B cell (primary cell): ENCODE measurements at places on chromosomes 6 and 20.

DNA sequence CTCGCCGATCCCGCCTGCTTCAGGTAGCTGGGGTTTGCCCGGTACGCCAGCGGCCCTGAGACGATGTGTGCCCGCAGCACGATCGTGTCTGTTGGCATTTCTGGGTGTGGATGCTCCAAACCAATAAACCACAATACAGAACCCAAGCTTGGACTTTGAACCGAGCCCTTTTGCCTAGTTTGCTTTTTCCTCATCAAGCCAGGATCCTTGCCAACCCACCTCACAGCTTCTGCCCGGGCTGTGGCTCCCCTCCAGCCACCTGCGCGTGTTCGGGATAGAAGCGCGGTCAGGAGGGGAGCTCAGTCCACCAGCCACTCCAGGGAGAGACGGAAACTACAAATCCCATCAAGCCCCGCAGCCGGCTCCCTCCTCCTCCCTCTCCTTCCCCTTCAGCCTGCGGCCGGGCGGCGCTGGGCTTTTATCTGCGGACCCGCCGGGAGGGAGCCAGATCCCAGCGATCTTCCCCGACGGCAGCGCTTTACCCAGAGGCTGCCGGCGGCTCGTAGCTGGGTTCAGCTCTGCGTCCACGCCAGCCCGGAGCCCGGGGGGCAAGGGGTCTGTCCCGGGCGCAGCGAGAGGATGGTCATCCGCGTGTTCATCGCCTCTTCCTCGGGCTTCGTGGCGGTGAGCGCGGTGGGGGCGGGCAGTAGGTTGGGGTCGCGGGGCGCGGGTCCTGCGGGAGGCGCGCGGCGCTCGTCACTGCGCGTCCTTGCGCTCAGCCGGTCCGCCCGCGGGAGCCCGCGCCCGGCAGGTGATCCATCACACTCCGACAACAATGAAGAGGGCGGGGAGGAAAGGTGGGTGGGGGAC is at the start of gene SH3BGRL2:
TSS of gene SH3BGRL2 (plus strand) at position 447 of the 810 bp plus-strand sequence. CDS start at position 580, 133 bp downstream.
- peak; percentile 12 for DNase-seq

- DNase-seq: no peak
These were observed 70.8 kb upstream of the AKIRIN2 start for GRCh38 chr6:87772597-87773530.

GRCh38 chr6:166540631-166541331 is 45.7 kb downstream of the RAMACL start:
- peak; percentile 59 for DNase-seq

GRCh38 chr20:1469925-1470571 is 3.4 kb upstream of the NSFL1C start:
- DNase-seq: peak; percentile 55

DNA sequence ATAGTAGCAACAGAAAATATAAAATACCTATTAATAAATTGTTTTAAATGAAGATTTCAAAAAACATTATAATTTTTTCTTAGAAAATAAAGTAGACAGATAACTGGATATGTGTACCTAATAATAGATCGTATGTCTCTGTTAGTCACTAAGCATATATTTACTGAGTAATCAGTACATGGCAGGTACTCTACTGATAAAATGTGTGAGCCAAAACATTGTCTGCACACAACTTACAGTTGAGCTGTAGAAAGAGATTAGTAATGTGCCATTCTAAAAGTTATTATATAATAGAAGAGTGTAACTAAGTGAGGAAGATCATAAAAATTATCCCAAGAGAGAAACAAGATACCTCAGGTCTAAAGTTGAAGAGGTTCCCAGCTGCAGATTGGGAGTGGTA is 929.9 kb upstream of the EPHA7 start:
- DNase-seq: no peak

DNA sequence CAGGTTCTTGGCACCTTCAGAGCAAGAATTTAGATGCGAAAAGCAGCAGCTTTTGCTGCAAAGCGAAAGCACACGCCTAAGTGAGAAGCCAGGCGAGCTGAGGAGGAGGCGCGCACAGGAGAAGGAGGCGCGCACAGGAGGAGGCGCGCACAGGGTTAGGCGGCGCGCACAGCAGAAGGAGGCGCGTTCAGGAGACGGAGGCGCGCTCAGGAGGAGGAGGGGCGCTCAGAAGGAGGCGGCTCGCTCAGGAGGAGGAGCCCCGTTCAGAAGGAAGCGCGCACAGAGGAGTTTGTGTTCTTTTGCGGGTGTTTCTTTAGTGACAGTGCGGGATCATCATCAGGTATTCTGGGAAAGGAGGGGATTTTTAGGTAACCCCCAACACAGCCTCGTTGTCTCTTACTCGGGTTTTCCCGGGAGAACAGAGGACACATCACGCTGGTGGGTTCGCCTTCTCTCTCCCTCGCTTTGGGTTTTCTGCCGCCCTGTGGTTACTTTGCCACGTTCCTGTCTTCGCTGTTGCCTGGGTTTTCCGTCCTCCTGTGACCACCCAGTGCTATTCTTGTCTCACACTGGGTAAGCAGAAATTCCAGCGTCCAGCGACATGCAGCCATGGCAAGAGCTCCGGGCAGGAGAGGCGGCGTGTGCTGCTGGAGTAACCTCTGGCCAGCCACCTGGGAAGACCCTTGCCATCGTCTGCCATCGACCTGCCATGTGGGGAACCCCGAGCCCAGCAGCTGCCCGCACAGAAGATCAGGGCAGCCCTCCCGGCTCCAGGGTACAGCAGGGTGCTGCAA is 47.0 kb downstream of the WDR27 start:
- peak; percentile 85 for DNase-seq

DNA sequence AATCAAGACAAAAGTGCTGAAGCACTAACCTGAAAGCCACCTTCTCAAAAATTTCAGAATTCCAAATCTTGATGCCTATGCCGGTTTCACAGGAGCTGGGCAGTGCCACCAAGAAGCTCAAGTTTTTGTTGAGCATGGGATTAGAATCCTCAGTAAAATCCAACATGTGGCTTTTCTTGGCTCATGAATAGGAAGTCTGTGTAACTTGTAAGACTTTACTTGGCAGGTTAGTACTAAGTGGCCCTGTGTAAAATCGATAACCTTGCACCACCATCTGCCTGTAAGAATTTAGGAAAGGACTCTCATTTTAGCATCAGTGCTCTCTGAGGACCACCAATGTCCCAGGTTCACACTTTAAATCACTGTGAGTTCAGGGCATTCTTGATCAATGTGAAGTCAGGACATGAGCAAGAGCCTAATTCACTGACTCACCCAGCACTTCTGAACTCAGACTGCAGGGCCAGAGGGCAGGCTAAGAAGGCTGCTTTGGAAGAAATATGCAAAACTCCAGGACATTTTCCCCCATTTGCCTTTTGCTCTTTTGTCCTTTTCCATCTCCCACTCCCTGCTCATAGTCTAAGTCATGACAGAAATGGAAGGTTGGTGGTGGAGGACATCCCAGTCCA is 113.2 kb downstream of the EDN1 start:
- no peak for DNase-seq

GRCh38 chr6:86042214-86042613 is 399.5 kb upstream of the SYNCRIP start:
- DNase-seq: no peak

- no peak for DNase-seq
These were observed 64.8 kb downstream of the PPP1R3G start for GRCh38 chr6:5149891-5150290.

- no peak for DNase-seq
These were observed 88.4 kb downstream of the SULF2 start for GRCh38 chr20:47696856-47697255.

DNA sequence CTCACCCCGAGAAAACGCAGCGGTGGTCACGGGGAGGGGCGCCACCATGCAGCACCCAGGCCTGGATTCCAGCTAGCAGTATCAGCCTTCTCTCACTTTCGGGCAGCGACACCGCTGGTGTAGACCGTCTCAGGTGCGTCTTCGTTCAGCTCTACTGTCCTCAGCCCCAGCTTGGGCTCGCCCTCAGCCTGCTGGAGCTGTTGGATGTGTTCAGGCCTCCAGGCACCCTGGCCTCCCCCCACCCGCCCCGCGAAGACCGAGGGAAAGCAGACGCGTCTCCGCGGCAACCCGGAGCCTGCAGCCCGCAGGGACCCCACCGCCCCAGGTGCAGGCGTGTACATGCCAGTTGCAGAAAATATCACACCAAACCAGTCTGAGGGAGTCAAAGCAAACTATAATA is 60.8 kb upstream of the CARMIL1 start:
- DNase-seq: no peak

GRCh38 chr20:18628330-18628920 is 40.6 kb downstream of the DTD1 start:
- peak; percentile 18 for DNase-seq

- DNase-seq: no peak
These were observed 155.1 kb upstream of the ENPP5 start for GRCh38 chr6:46325561-46326530.

GRCh38 chr6:149153100-149153499 is 164.4 kb upstream of the TAB2 start:
- no peak for DNase-seq

- DNase-seq: no peak
These were observed 112.2 kb downstream of the INSM1 start for GRCh38 chr20:20480126-20480525.

DNA sequence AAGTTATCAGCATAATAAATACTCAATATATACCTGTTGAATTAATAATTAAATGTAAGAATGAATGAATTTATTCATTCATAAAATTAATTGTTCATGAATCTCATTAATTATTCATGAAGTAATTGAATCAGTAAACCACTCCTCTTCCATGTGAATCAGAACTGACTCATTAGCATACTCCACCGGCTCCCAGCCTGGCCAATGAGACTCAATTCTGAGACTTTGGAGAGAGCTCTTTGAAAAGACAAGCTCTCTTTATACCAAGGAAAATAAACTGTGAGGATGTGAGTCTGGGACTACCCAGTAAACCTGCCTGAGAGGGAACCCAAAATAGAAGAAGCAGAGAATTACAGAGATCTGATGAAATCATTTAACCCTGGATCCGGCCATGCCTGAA is 8.4 kb upstream of the SLC2A10 start:
- DNase-seq: no peak

DNA sequence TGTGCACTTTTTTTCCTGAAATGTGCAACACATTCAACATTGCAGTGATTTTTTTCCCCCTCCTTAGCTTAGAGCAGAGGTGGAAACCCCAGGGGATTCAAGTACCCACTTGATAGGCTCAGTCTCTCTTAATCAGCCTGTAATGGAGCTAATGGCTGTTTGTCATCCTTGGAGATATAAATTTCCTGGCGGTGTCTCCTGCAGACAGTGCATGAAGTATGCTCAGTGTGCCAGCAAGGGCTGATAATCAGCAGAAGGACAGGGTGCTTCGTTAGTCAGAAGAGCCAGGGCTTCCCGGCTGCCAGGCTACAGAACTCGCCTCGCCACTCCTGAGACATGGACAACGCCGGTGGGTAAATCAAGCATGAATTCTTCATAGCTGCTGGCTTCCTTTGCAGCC is 69.8 kb upstream of the PHACTR2 start:
- DNase-seq: no peak

GRCh38 chr6:149862922-149863697 is 1.0 kb downstream of the LRP11 start:
- peak; percentile 61 for DNase-seq

DNA sequence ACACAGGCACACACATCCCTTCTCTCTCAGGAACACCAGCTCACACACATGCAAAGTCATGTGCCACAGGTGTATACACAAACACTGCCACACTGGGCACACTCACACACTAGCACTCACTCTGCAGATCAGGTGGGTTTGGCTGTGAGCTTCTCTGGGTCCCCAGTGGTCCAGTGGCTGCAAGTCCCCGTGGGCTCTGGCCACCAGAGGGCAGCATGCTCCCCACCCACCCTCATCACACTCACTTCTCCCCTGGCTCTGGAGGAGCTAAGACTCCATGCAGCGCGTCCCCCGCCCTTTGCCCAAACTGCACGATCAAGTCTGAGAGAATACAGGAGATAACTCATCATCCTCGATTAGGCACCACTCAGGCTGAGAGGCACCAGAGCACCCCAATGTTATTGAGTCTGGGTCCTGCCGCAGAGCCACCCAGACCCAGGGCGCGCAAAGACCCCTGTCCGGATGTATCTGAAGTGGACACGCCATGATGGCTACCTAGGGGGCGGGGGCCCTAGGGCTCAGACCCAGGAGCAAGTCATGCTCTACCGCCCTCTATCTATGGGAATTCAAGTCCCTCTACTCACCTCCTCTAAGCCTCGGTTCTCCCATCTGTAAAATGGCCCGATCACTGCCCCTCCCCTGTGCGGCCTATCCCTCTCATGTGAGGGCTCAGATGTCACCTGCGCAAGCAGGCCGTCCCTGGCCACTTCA is 90.5 kb downstream of the GRM4 start:
- peak; percentile 76 for DNase-seq

- DNase-seq: no peak
These were observed 68.5 kb downstream of the PLEKHG1 start for GRCh38 chr6:150667977-150668716.

DNA sequence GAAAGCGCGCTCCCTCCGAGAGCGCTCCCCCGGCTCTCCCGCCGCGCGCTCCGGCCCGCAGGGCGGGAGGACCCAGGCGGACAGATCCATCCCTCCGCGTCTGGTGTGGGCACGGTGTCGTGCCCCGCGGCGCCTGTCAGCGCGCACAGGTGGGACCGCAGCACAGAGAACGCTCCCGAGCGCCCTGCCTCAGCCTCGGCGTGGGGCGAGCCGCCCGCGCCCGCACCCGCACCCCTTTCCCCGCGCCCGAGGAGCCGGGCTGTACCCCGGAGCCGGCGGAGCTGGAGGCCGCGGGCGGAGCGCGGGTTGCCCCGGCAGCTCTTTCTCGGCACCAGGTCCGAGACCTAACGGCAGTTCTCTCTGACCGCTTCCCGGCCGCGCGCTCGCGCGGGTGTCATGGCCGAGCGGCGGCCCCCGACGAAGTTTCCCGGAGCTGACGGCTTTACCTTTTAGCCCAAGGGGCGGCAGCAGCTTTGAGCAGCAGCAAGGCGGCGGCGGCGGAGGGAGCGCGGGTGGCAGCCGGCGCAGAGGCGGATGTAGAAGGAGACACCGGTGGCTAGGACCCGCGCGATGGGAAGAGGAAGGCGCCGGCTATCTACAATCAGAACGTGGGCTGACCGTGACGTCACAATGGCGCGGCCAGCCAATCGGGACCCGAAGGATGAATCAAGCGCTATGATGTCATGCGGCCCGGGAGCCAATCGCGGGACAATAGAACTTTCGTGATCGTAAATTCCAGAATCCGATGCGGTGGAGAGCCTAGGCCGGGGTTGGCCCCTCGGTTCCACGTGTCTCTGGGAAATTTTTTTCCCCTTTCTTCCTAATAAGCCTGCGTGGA is at the start of gene ELOVL5:
TSS of gene ELOVL5 (minus strand) at position 580 of the 838 bp plus-strand sequence. CDS start 53,251 bp downstream, outside the sequence.
- peak; percentile 99 for DNase-seq

GRCh38 chr6:10831609-10832008 is 6.7 kb downstream of the MAK start:
- no peak for DNase-seq

DNA sequence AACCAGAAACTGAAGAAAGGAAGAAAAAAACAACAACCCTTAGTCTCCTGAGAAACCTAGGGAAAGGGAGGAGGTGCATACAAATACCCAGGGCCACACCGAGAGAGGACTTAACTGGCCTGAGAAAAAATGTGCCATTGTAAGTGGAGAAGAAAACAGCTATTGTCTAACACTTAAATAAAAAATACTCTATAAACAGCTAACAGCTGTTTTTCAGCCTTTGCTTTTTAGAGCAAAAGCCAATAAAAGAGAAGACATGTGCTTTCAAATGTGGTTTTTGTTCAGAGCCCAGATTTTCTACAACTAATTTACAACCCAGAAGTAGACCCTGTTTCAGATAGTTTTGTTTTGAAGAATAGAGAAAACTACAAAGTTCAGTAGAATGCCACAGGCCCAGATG is 56.0 kb upstream of the SLC22A16 start:
- DNase-seq: no peak

GRCh38 chr20:33659341-33660034 is 2.6 kb upstream of the C20orf144 start:
- no peak for DNase-seq

- no peak for DNase-seq
These were observed 771.2 kb downstream of the KIF16B start for GRCh38 chr20:15802020-15802419.
